Upper lobe of left lung (tissue), 6 donors: ENCODE measurements at places on chromosomes 7 and 10. TPM values are rescaled to one million over a fixed set of nuclear protein-coding genes. Genes with fewer than 3 reads are reported as not detected.

Gene PYROXD2
- 7.8 TPM for total RNA-seq

- H3K27ac ChIP-seq = no peak overlapping the region
- DNase-seq = no peak
- H3K4me1 ChIP-seq = peaks cover 49% of the 10 kb centered on the region
- no peaks in the 10 kb centered on the region for H3K27me3 ChIP-seq
- no peak overlapping the region for H3K4me3 ChIP-seq
Observed at GRCh38 chr10:50387732-50388073, 136.4 kb upstream of the ASAH2 start.

DNA sequence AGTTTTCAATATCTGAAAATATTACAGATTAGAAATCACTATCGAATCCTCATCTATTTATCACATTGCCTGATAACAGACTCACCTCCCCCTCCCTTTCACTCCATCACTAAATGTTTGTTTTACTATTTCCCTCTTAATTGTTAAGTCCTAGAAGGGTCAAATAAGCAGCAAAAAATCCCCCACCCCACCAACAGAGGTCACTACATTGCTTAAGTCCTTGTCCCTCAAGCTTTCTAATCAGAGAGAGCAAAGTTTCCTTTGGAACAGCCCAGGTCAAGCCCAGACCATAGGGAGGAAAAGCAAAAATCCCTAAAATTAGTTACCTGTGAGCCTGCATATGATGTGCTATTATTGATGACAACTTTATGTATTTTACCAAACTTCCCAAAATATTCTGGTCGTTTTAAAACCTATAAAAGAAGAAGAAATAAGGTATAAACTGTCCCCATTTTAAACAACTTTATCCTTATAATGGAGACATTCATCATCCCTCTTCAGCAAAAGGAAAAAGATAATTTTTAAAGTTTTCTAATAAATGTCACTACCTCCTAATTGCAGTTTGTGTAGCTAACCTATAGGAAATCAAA is 95.0 kb downstream of the CNOT4 start:
- no peaks in the 10 kb centered on the region for H3K27me3 ChIP-seq
- no peaks in the 10 kb centered on the region for H3K4me1 ChIP-seq
- no peak overlapping the region for H3K4me3 ChIP-seq
- H3K36me3 ChIP-seq = no peaks in the 10 kb centered on the region
- DNase-seq = no peak

DNA sequence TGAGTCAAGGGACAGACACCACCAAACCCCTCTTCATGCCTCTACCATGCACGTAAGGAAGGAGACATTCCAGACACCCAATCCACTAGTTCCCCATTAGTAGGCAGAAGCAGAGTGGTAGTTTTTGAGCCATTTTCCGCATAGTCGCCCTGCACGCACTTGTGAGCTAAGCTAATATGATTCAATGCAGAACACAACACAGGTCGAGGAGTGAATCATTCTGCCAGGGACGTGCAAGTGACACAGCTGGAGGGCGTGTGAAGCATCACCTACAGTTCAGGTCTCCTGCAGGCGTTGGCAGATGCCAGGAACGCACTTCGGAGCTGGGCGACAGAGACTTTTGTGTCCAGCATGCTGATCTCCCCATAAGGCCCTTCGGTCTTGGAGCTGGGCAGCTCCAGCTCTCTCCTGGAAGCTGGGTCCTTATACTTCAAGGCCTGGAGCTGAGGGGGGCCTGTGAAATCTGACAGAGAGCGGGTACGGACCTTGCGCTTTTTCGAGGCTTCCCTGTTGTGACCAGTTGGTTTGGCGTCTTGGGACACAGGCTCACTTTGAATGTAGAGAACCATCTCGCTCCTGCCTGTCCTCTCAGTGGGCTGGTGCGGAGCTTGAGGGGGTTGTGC is 102.4 kb downstream of the SVIL start:
- peaks cover 8% of the 10 kb centered on the region for H3K4me1 ChIP-seq
- no peak overlapping the region for H3K4me3 ChIP-seq
- no peak overlapping the region for H3K27ac ChIP-seq
- no peaks in the 10 kb centered on the region for H3K36me3 ChIP-seq

Gene ANXA8
- 22.2 TPM for total RNA-seq

DNA sequence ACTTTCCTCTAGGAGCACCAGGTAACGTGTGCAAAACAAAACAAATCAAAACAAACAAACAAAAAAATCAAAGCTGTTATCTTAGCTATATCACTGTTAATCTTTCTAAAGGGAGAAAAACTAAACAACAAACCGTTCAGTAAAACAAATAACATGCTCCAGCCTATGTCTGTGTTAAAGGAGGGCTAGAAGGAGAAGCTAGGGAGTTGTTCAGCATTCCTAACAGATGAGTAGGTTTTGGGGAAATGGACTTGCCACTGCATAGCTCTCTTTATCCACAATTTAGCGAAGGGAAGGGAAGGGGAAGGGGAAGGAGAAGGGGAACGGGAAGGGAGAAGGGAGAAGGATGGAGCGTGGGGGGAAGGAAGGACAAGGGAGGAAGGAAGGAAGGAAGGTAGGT is 134.2 kb upstream of the AKR1E2 start:
- H3K27me3 ChIP-seq = no peaks in the 10 kb centered on the region
- no peak for DNase-seq
- H3K36me3 ChIP-seq = no peaks in the 10 kb centered on the region
- no peak overlapping the region for H3K27ac ChIP-seq

- no peaks in the 10 kb centered on the region for H3K36me3 ChIP-seq
- no peaks in the 10 kb centered on the region for H3K27me3 ChIP-seq
- no peak for DNase-seq
- no peak overlapping the region for H3K4me3 ChIP-seq
Observed at GRCh38 chr10:118982366-118982765, 47.1 kb upstream of the NANOS1 start.

GRCh38 chr7:8176370-8177081 is 85.4 kb downstream of the ICA1 start:
- no peaks in the 10 kb centered on the region for H3K27me3 ChIP-seq
- no peaks in the 10 kb centered on the region for H3K36me3 ChIP-seq
- peaks cover 8% of the 10 kb centered on the region for H3K4me1 ChIP-seq
- DNase-seq = peak; percentile 35
- H3K4me3 ChIP-seq = no peak overlapping the region
- H3K27ac ChIP-seq = peak overlapping the region; percentile 62

- H3K27ac ChIP-seq = no peak overlapping the region
- no peaks in the 10 kb centered on the region for H3K4me1 ChIP-seq
- no peaks in the 10 kb centered on the region for H3K27me3 ChIP-seq
Observed at GRCh38 chr7:117402109-117402508, 25.2 kb downstream of the ASZ1 start.

Gene NAT16
- not detected for total RNA-seq

Gene ETV1
- 50.2 TPM for total RNA-seq

Gene FGL2
- total RNA-seq = 22.3 TPM

DNA sequence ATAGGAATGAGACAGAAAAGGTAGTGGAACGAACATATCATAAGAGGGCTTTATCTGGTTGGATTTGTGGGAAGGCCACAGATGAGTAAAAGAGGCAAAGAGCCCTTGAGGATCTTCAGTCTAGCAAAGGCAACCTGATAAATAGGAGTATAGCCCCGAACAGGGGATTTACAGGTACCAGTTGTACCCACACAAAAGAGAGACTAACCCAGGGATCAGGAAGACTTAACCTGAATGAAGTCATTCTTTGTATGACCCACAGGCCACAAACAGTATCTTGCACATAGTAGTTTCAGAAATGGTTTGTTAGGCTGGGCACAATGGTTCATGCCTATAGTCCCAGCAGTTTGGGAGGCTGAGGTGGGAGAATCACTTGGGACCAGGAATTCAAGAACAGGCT is 208.2 kb downstream of the ARHGAP21 start:
- H3K27ac ChIP-seq = no peak overlapping the region
- DNase-seq = no peak
- H3K27me3 ChIP-seq = no peaks in the 10 kb centered on the region
- H3K36me3 ChIP-seq = no peaks in the 10 kb centered on the region

Gene TRIM50
- not detected for total RNA-seq

Gene SLC39A12
- total RNA-seq = 2.1 TPM

- H3K27me3 ChIP-seq = peaks cover 4% of the 10 kb centered on the region
- peaks cover 40% of the 10 kb centered on the region for H3K4me1 ChIP-seq
- peak overlapping the region; percentile 66 for H3K27ac ChIP-seq
- peaks cover 60% of the 10 kb centered on the region for H3K36me3 ChIP-seq
Observed at GRCh38 chr7:100887516-100888290, 1.8 kb downstream of the UFSP1 start.

GRCh38 chr10:60621018-60621417 is 157.3 kb upstream of the CDK1 start:
- DNase-seq = no peak
- no peak overlapping the region for H3K4me3 ChIP-seq
- H3K27ac ChIP-seq = no peak overlapping the region
- no peaks in the 10 kb centered on the region for H3K4me1 ChIP-seq

Gene RBP4
- 50.7 TPM for total RNA-seq

Gene SRRM3
- 0.59 TPM for total RNA-seq

GRCh38 chr7:137755846-137756651 is 90.7 kb downstream of the DGKI start:
- no peaks in the 10 kb centered on the region for H3K36me3 ChIP-seq
- no peak overlapping the region for H3K4me3 ChIP-seq
- no peaks in the 10 kb centered on the region for H3K27me3 ChIP-seq
- H3K27ac ChIP-seq = no peak overlapping the region
- no peak for DNase-seq
- H3K4me1 ChIP-seq = no peaks in the 10 kb centered on the region

- no peak for DNase-seq
- H3K27ac ChIP-seq = no peak overlapping the region
- H3K36me3 ChIP-seq = peaks cover 7% of the 10 kb centered on the region
- H3K27me3 ChIP-seq = no peaks in the 10 kb centered on the region
- no peak overlapping the region for H3K4me3 ChIP-seq
Observed at GRCh38 chr7:130906575-130906974, 172.6 kb upstream of the KLF14 start.

DNA sequence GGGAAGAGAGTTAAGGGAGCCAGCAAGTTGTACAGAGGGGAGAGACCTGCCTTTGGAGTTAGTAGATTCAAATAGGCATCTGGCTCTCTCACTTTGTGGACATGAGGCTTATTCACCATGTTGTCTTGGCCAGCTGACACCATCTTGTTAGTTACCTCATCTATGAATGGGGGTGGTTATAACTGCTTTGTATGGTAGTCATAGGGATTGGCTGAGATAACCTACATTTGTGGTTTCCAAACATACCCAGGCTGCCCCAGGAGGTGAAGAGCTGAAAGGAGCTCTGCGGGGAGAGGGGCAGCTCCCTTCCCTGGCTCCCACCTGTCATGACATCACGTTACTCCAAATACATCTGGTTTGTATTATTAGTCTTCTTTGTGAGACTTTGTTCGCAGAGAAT is 393.3 kb upstream of the AUTS2 start:
- H3K4me1 ChIP-seq = no peaks in the 10 kb centered on the region
- no peaks in the 10 kb centered on the region for H3K27me3 ChIP-seq
- DNase-seq = no peak
- no peak overlapping the region for H3K4me3 ChIP-seq
- H3K27ac ChIP-seq = no peak overlapping the region

Gene ELMO1
- 204 TPM for total RNA-seq

DNA sequence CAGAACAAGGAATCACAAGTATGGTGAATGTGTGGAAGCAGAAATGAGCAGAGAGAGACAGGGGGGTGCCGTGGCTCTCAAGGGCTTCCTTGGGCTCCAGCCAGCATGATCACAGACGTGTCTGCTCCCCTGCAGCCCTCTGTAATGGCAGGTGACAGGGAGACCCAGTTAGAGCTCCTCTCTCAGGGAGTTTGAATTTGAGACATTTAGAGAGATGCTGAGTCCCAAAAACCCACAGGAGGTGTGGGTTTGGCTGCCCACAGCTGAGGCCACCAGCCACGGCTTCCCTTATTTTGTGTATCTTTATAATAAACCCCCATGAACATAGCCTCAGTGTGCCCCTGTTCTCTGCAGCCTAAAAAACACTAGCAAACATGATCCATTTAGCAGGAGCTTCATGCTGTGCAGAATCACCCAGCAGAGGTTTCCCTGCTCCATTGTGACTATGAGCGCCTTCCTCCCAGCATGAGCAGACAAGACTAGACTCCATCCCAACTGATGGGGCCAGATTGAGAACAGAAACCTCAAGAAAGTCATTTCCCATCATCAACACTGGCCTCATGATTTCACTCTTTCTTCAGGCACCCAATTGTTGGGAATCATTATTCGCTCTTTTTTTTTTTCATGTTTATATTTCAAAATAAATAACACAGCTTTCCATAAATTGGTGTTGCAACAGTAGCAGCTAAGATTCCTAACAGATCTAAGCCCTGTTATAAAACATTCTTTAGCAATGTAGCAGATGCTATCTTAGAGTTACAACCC is 13.4 kb downstream of the NOD1 start:
- H3K27ac ChIP-seq = peak overlapping the region; percentile 42
- H3K36me3 ChIP-seq = peaks cover 6% of the 10 kb centered on the region
- no peak for DNase-seq
- H3K4me3 ChIP-seq = no peak overlapping the region

DNA sequence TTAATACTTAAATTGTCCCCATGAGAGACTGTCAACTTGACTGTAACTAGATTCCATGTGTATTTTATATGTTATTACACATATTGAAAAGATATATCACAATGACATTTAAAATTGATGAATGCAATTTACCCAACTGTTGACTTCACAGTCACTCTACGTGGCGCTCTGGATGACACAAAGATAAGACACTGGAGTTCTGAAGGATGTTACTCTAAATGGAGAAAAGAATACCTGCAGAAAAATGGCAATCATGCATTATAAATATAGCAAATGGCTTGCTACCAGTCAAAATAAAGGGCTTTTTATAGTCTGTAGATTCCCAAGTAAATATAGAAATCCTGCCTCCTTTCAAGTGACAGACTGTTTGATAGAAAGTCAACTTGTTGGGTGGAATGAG is 143.6 kb upstream of the KLF6 start:
- H3K36me3 ChIP-seq = no peaks in the 10 kb centered on the region
- H3K4me1 ChIP-seq = no peaks in the 10 kb centered on the region
- no peak overlapping the region for H3K27ac ChIP-seq
- no peak overlapping the region for H3K4me3 ChIP-seq
- H3K27me3 ChIP-seq = no peaks in the 10 kb centered on the region
- no peak for DNase-seq

- peaks cover 26% of the 10 kb centered on the region for H3K4me1 ChIP-seq
- peak overlapping the region; percentile 74 for H3K27ac ChIP-seq
- DNase-seq = no peak
- no peaks in the 10 kb centered on the region for H3K27me3 ChIP-seq
- H3K4me3 ChIP-seq = no peak overlapping the region
- no peaks in the 10 kb centered on the region for H3K36me3 ChIP-seq
Observed at GRCh38 chr10:61835946-61836887, 65.3 kb upstream of the ARID5B start.

GRCh38 chr7:120856621-120857352 is 1.2 kb downstream of the TSPAN12 start:
- no peaks in the 10 kb centered on the region for H3K36me3 ChIP-seq
- H3K4me3 ChIP-seq = peak overlapping the region; percentile 76
- H3K27ac ChIP-seq = peak overlapping the region; percentile 91
- peaks cover 9% of the 10 kb centered on the region for H3K4me1 ChIP-seq
- DNase-seq = peak; percentile 40
- H3K27me3 ChIP-seq = no peaks in the 10 kb centered on the region
